Stimulated activated CD4-positive, alpha-beta T cell treated with anti-CD3 and anti-CD28 coated beads, TNF-alpha, amount 100 ng/mL, for 48 hours (primary cell): ENCODE measurements at places on chromosomes 16 and 17.

GRCh38 chr16:79089735-79090284 is 510.7 kb downstream of the MAF start:
- no peak for DNase-seq

DNA sequence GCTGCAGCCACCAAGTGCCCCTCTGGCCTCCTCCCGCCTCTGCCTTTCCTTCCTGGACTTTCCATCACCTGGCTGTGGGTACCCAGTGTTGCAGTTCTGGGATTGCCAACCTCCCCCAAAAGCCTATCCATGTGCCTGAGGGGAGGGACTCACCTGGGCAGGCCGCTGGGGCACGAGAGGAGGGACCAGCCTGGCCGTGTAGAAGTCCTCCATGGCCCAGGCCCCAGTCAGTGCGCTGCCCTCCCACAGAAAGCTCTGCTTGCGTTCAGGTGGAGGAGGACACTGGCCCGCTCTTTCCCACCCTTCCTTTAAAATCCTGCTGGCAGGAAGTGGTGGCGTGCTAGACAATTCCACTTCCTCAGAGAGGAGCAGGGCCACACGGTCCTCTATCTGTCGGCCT is 14.2 kb downstream of the SLX4 start:
- DNase-seq = no peak

- DNase-seq = no peak
These were observed 338.7 kb downstream of the GRIN2A start for GRCh38 chr16:9843424-9844018.

GRCh38 chr17:78375401-78376151 is 2.9 kb upstream of the PGS1 start:
- no peak for DNase-seq

GRCh38 chr17:83186751-83187421 is 107.5 kb downstream of the METRNL start:
- DNase-seq = no peak
